ENCODE measurements at places on chromosomes 1 and 21.
A peak's percentile ranks its signal among the peaks of the same experiment; 100 is the strongest.

DNA sequence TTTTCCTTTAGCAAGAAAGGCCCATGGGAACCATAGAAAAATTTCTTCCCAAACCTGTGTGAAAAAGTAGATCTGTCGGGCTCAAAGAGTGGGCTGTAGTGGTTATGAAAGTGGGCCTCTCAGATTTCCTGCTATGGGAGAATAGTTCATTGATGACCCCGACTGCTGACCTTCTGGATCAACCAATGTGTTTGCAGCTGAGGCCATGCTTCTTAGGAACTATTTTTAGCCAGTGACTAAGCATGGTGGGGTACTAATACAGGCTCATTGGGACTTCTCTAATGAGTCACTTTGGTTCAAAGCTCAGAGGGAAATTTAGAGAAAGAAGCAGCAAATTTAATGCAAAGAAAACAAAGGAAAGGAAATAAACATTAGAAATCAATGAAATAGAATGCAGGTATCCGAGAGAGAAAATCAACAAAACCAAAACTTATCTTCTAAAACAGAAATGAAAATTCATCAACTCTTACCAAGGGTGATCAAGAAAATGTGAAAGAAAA, 12.6 kb upstream of the PSMA5 start:
- DNase-seq = no peak

DNA sequence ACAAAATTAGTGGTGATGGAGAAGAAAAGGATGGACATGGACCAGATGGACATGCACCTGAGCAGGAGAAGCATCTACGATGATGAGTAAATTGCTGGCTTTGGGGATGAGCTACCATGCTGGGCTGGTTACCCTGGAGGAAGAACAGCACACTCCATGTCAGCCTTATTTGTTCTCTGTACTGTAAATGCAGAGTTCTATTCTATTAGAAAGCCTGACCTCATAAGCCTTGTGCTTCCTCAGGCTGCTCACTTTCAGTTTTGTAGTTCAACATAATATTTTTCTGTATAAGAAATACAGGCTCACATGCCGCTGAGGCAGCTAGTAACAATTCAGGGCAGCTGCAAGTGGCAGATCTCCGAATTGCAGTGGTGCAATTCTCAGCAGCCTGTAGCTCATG, 249.6 kb downstream of the PLA2G4A start:
- no peak for DNase-seq

DNA sequence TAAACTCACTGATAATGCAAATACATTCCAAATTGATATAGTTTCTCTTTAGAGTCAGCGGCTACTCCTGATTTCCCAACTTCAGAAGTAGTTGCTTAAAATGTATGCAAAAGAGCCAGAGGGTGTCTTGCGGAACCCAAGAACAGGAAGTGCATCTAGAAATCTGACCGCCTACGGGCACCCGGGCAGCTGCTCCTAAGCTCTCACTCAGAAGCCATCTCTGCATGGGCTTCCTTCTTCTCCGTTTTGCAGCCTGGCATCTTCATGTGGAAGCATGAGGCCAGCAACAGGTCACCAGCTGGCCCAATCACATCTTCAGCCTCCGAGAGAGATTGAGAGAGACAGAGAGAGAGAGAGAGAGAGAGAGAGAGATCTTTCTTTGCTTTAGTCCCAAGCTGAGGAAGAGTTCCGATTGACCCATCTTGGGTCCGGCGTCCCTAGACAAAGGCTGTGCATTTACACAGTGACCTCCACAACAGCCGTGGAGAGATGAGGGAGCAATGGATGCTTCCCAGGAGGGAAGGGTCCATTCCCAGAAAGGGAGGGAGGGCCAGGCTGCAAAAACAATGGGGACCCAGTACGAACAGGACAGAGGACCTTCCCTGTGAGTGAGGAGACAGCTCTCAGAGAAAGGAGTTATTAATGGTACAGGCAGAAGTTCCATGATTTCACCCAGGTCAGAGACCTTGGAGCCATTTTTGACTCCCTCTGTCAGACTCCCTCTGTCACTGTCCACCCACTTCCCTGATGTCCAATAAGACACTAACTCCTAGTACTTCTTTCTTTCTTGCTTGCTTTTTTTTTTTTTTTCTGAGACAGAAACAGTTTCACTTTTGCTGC, 28.2 kb upstream of the SLC30A1 start:
- DNase-seq = no peak

- DNase-seq = no peak
Measured at GRCh38 chr1:38775175-38775845, 84.3 kb downstream of the RRAGC start.

DNA sequence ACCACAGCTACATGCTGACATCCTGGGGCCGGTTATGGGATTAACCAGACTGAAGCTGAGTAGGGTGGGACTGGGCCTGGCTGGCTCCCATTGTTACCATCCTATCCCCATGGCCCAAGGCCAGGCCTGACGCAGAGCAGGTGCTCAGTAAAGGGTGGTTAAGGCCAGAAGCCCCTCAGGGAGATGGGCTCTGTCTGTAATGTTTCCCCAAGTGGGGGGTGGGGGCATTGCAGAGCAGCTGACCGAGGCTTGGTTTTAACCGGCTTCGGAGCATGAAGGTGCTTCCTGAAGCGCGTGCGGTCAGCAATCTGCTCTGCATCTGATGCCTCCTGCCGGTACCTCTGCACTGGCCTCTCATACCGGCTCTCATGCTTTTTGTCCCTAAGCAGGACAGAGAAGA, 83.4 kb upstream of the ACTL8 start:
- no peak for DNase-seq

DNA sequence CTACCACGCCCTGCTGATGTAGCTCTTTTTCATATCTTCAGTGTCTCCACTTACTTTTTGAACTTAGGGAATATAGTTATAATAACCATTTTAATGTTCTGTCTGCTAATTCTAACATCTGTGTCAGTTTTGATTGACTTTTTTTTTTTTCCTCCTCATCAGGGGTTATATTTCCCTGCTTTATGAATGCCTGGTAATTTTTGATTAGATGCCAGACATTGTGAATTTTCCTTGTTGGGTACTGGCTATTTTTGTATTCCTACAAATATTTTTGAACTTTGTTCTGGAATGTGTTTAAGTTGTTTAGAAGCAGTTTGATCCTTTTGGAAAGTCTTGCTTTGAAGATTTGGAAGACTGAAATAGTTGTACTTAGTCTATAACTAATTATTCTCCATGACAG, 82.1 kb downstream of the ROR1 start:
- DNase-seq = no peak

DNA sequence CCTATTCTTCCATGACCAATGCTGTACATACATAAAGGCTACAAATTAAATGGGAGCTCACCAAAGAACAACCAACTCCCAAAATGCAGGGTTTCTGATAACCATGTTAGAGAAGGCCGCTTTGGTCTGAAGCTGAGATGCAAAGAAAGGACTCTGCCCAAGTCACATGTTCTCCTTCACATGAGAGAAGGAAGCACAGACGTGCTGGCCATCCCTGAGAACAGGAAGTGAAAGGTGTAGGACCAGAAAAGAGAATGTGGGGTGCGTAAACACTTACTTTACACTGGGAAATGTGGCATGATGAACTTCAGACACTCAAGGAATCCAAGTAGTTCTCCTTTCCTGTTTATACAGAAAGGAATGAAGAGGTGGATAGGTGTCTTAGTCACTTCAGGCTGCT, 31.7 kb upstream of the TADA1 start:
- DNase-seq = no peak

GRCh38 chr1:18556364-18556763, 74.3 kb upstream of the PAX7 start:
- DNase-seq = no peak

- DNase-seq = no peak
Measured at GRCh38 chr1:193754732-193755427, 568.5 kb upstream of the B3GALT2 start.

DNA sequence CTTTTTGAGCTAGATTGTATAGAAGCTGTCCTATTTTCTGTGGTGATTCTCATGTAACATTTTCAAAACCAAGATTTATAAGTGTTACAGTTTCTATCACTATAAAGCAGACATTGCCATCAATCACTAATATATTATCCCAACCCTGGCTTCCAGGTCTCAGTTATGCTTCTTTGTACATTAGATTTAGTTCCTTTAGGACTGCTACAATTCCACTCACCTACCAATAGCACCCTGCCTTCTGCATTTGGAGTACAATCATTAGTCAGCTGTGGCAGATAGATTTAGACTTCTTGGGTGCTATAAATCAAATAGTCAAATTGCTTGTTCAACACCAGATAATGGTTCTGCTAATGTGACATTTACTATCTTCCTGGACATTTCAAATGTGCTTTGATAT, 281.6 kb downstream of the BRINP3 start:
- no peak for DNase-seq

DNA sequence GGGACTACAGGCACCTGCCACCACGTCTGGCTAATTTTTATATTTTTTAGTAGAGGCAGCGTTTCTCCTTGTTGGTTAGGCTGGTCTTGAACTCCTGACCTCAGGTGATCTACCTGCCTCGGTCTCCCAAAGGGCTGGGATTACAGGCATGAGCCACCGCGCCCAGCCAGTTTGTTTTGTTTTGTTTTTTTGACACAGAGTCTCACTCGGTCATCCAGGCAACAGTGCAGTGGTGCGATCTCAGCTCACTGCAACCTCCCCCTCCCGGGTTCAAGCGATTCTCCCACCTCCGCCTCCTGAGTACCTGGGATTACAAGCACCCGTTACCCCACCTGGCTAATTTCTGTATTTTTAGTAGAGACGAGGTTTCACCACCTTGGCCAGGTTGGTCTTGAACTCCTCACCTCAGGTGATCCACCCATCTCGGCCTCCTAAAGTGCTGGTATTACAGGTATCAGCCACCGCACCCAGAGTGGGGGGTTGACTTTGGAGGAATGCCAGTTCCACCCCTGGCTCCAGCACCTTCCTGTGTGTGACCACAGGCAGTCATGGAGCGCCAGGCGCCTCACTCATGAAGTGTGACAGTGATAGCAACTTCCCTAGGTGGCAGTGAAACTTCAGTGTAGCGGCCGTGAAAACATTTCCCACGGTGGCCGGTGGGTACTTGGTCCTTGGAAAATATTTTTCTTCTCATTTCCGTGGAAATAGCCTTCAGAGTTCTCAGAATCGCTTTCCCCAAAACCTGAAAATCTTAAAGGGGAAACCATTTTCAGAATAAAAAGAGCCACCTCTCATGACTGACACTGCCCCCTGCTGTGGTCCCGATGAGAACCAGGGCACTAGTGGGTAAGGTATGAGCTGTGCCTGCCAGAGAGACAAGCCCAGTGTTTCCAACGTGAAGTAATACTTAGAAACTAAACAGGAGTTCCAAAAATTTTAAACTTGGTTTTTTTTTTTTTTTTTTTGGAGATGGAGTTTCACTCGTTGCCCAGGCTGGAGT, 48.6 kb downstream of the WDR4 start:
- no peak for DNase-seq

DNA sequence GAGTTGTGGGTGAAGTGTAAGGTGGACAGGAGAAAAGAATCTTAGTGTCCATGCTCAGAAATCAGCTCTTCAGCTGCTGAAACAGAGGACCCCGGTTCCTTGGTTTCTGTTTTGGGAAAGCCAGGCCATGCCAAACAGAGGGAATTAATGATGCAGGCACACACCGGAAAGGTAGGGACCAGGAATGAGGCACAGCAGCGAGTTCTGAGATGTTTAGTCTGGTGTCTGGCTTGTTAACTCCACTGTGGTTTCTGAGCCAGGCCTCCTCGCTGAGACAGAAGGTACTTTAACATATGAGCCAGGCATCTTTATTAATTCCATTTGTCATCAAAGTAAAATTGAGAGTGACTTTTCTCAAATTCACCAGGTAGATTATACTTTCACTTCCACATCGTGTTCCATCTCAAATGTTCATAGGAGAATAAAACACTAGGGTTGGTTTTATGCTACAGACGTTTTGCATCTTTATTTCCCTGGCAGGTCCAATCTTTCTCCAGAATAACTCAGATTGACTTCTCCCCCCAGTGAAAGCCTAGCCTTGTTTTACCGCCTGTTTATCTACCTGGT, 23.5 kb downstream of the LRRC8D start:
- no peak for DNase-seq

DNA sequence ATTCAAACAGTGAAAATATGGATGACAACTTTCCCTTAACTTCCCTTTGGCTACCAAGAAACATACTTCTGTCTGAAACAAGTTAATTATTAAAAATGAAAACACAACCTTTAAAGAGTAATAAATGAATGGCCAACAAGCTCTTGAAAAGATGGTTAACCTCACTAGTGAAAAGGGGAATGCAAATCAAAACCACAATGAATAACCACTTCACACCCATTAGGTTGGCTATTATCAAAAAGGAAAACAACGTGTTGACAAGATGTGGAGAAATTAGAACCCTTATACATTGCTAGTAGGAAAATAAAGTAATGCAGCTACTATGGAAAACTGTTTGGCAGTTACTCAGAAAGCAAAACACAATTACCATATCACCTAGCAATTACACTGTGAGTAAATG, 14.1 kb downstream of the COP1 start:
- DNase-seq = no peak

- no peak for DNase-seq
Measured at GRCh38 chr1:39214714-39214997, 10.2 kb downstream of the MACF1 start.

DNA sequence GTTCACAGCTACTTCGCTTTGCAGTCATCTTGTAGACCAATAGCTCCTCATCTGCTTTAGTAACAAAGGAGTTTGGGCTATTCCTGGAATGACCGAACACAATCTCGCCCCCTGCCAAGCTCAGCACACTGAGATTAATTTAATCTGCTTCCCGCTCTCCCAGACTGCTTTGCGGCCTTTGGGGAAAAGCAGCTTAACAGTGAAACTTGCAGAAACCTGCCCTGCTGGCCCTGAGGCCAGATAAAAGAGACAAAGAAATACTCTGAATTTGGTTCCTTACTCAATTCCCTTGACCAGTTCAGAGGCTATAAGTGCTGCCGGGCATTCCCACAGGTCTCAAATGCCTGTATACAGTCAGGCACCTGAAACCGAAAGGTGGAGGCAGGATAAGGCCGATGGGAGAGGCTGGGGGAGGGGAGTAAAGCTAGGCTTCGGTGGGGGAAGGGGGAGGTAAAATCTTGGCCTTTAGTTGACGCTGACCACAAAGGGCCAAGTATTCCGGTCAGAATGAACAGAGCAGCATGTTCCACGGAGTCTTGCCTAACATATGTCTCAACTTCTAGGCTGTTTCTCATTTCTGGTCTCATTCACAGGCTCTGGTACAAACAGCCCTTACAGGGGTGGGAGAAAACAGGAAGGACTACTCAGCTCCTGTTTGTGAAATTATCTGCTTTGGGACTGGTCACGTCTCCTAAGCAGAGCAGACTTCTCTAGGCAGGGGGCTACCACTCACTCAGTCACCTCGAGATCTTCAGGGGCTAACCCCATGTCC, 17.7 kb upstream of the A3GALT2 start:
- DNase-seq = peak; percentile 30

- no peak for DNase-seq
Measured at GRCh38 chr1:100924212-100924611, 28.3 kb downstream of the SLC30A7 start.

Data from occipital lobe (tissue), 3 donors.